ENCODE measurements at places on chromosomes 1 and 21. TPM values are rescaled to one million over a fixed set of nuclear protein-coding genes. Genes with fewer than 3 reads are reported as not detected.

PLA2G2C gene
- total RNA-seq = not detected

- H3K27ac ChIP-seq = no peak overlapping the region
- H3K36me3 ChIP-seq = peaks cover 65% of the 10 kb centered on the region
- H3K27me3 ChIP-seq = no peaks in the 10 kb centered on the region
- no peak overlapping the region for H3K4me3 ChIP-seq
Measured at GRCh38 chr1:156310962-156311361, 11.9 kb upstream of the VHLL start.

DNA sequence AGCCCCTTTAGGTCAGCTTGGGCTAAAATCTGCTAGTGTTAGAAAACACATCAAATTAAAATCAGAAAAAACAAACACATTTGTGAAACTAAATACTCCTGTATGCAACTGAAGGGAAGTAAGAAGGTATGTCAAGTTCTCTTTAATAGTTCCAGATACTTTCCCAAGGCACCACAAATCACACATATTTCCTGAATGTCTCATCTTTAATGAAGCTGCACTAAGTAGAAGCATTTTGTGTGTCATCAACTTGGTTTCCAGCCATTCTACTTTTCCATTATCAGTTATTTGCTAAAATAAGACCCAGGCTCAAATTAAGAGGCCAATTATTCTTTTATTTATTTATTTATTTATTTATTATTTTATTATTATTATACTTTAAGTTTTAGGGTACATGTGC, 34.7 kb downstream of the CRB1 start:
- H3K36me3 ChIP-seq = no peaks in the 10 kb centered on the region
- no peak for DNase-seq
- no peak overlapping the region for H3K4me3 ChIP-seq
- H3K4me1 ChIP-seq = no peaks in the 10 kb centered on the region
- H3K27me3 ChIP-seq = no peaks in the 10 kb centered on the region
- H3K27ac ChIP-seq = no peak overlapping the region

DNA sequence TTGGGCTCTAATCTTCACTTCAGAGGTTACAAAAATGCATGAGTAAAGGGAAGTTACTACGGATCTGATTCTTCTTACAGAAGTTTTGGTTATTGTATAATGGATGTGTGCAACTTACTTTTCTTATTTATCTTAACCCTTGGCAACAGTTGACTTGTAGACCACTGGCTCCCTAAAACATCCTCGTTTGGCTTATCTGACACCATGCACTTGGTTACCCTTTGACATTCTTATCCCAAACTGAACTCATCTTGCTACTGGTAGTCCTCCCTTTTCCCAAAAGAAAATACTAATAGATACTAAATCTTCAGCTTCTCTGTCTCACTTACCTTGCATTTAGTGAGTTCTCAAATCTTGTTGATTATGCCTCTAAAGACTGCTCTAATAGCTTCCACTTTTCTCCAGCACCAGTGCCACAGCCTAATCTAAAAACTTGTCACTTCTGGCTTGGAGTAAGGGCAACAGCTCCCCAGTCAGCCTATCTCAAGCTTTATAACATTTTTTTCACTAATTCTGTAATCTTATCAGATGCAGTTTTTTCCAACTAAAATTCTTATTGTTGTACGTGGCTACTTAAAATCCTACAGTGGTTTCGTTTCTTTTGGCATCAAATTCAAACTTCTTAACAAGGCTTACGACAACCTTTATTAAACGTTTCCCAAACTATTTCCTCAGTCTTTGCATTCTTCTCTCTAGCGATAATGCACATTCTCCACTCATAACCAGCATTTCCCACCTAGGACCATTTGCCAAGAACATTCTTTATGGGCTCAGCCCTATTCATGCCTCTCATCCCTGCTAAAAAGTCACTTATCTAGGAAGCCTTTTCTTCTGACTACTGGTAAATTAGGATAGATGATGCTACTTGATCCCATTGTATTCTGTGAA, 204.2 kb downstream of the KCNT2 start:
- no peak overlapping the region for H3K27ac ChIP-seq
- no peaks in the 10 kb centered on the region for H3K27me3 ChIP-seq
- no peak for DNase-seq
- H3K4me3 ChIP-seq = no peak overlapping the region
- H3K4me1 ChIP-seq = peaks cover 16% of the 10 kb centered on the region

- no peaks in the 10 kb centered on the region for H3K36me3 ChIP-seq
- no peak overlapping the region for H3K4me3 ChIP-seq
- no peaks in the 10 kb centered on the region for H3K4me1 ChIP-seq
Measured at GRCh38 chr1:33057095-33057494, 20.4 kb upstream of the AK2 start.

ATF6 gene
- 18.1 TPM for total RNA-seq

- DNase-seq = peak; percentile 28
- H3K4me3 ChIP-seq = no peak overlapping the region
- peaks cover 18% of the 10 kb centered on the region for H3K4me1 ChIP-seq
- H3K27ac ChIP-seq = no peak overlapping the region
- no peaks in the 10 kb centered on the region for H3K27me3 ChIP-seq
Measured at GRCh38 chr1:223076362-223076761, 66.7 kb downstream of the TLR5 start.

GRCh38 chr1:153352523-153352922, 3.9 kb upstream of the PGLYRP4 start:
- H3K4me1 ChIP-seq = no peaks in the 10 kb centered on the region
- H3K36me3 ChIP-seq = no peaks in the 10 kb centered on the region
- no peaks in the 10 kb centered on the region for H3K27me3 ChIP-seq
- no peak overlapping the region for H3K27ac ChIP-seq
- DNase-seq = peak; percentile 81

GRCh38 chr1:26689504-26689903, 6.3 kb upstream of the ARID1A start:
- no peak for DNase-seq
- H3K4me1 ChIP-seq = peaks cover 25% of the 10 kb centered on the region
- H3K27ac ChIP-seq = no peak overlapping the region

CCDC190 gene
- total RNA-seq = not detected

TAS1R1 gene
- total RNA-seq = not detected

- H3K4me1 ChIP-seq = no peaks in the 10 kb centered on the region
- no peak overlapping the region for H3K27ac ChIP-seq
- H3K4me3 ChIP-seq = no peak overlapping the region
- no peaks in the 10 kb centered on the region for H3K36me3 ChIP-seq
- no peaks in the 10 kb centered on the region for H3K27me3 ChIP-seq
Measured at GRCh38 chr1:82799261-82799660, 998.5 kb downstream of the ADGRL2 start.

DNA sequence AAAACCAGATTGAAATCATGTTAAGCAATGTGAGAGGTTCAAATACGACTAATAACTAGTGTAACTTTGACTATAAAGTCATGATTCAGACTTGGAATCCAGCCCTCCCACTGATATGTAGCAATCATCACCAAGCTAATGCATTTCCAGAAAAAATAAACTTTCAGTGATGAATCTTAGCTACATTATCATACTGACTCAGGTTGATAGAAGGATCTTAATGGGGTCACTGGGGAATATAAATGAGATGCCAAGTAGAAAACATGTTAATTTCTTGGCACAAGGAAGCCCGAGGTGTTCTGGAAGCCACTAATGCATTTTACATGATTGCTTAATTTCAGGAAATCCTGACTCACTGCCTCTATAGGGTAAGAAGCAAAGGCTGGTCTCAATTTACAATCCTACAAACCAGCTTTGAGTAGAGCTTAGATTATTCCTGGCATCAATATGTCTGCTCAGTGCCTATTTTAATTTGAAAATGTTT, 67.7 kb downstream of the SELENOF start:
- no peak overlapping the region for H3K27ac ChIP-seq
- H3K4me1 ChIP-seq = no peaks in the 10 kb centered on the region
- DNase-seq = peak; percentile 90
- no peaks in the 10 kb centered on the region for H3K27me3 ChIP-seq
